ENCODE measurements at places on chromosomes 12 and 14. TPM values are rescaled to one million over a fixed set of nuclear protein-coding genes. Genes with fewer than 3 reads are reported as not detected.

- DNase-seq, result no peak
Measured at GRCh38 chr12:111584959-111585358, 14.2 kb downstream of the ATXN2 start.

The RNF212B gene
- polyA plus RNA-seq, result 0.06 TPM

DNA sequence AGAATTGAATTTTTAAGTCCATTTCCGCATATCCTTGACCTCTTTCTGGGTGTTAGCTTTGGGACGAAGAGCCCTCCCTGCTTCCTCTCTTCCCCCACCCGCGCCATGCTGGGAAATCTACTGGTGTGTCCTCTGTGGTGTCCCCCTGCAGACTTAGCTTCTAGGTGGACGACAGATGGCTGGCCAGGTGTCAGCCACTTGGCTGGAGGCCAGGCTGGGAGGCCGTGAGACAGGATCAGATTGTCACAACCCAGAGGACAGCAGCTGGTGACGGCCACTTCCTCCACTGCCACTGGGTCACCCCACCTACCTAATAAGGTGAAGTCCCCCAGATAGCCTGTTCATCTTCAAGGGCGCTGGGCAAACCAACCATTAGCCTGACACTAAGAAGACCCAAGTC, 13.3 kb upstream of the DTX1 start:
- no peak for DNase-seq

The CPM gene
- polyA plus RNA-seq, result 14.2 TPM

- no peak for DNase-seq
Measured at GRCh38 chr14:74141703-74142102, 56.9 kb downstream of the LIN52 start.

The SLC6A12 gene
- 18.2 TPM for polyA plus RNA-seq

The TAS2R20 gene
- polyA plus RNA-seq, result 0.49 TPM

The ULK1 gene
- 16.1 TPM for polyA plus RNA-seq

The KRT73 gene
- polyA plus RNA-seq, result not detected

The IKZF4 gene
- polyA plus RNA-seq, result 0.69 TPM

DNA sequence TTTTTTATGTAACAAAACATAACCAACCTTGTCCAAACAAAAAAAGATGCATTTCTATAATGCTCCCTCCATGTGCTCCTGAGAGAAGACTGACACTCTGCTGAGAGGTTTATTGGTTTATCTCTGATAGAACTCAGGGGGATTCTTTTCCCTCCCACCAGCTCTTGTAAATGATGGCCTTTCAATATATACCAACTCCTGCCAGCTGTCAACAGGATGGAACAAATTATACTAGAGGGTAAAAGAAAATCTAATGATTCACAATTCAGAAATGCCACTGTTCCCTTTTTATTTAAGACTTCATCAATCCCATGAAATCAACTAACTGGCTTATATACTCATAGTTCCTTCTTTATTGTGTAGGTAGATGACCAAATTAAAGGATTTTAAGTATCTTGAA, 25.4 kb downstream of the PSMC1 start:
- no peak for DNase-seq

DNA sequence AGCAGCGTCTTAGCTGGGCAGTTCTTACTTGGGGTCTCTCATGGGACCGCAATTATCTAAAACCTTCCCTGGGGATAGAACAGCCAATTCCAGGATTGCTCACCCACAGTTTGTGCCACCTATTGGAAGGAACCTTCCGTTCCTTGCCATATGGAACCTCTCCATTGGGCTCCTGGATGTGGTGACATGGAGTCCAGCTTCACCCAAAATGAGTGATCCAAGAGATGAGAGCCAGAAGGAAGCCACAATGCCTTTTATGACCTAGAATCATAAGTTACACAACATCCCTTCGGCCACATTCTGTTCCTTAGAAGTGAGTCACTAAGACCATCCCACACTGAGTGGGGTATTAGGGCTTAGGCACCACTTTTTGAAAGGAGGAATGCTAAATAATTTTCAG, 164.4 kb downstream of the FBXL14 start:
- no peak for DNase-seq

GRCh38 chr14:23816371-23816770, 137.2 kb upstream of the DHRS4 start:
- no peak for DNase-seq

The STAB2 gene
- polyA plus RNA-seq, result 11.5 TPM

GRCh38 chr12:111788178-111788654, 21.5 kb downstream of the ALDH2 start:
- peak; percentile 53 for DNase-seq

DNA sequence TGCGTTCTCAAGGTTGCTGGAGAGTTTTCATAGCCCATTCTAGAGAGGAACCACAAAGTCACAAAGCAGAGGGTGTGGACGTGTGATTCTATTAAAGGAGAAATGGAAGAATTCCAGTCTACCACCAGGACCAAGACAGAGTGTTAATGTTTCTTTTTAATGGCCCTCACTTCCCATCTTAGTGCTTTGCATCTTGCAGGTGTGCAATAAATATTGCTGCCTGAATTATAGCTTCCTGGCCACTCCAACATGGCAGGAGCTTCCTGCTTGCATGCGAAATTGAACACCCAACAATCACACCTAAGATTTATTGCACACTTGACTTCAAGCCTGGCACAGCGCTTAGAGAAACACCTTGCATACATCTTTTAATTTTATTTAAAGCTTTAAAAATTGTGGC, 22.4 kb upstream of the PPP1CC start:
- DNase-seq, result no peak

DNA sequence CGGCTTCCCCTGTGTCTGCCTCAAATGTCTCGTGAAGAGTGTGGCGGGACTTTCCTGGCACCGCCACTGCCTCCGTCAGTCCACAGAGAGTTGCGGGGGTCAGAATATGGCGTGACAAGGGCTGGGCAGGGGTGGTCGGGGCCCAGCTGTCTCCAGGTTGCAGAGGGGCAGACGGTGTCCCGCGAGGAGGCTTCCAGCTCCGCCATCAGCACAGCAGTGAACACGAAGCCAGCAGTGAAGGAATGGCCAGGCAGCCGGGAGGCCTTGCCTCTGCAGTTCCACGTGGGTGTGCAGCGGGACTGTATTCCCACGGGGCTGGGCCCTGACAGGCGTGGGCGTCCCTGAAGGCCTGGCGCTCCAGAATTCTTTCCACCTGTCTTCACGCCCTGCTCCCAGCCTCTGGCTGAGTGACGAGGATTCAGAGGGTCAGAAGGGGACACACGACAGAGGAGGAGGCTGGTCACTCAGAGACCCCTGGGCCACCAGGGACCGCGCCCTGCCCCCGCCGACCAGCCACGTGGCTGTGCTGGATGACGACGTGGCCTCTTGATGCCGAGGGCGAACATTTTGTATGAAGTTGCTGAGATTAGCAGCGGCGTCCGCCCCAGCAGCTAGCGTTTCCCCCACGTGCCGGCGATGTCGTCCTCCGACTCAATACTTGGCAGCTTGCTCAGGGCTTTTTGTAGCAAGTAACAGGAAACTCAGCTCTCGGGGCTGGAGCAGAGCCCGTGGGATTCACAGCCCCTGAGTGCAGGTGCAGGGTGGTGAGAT, 25.0 kb upstream of the GALNT9 start:
- DNase-seq, result no peak

- DNase-seq, result no peak
Measured at GRCh38 chr14:23076785-23077408, 18.0 kb downstream of the ACIN1 start.

DNA sequence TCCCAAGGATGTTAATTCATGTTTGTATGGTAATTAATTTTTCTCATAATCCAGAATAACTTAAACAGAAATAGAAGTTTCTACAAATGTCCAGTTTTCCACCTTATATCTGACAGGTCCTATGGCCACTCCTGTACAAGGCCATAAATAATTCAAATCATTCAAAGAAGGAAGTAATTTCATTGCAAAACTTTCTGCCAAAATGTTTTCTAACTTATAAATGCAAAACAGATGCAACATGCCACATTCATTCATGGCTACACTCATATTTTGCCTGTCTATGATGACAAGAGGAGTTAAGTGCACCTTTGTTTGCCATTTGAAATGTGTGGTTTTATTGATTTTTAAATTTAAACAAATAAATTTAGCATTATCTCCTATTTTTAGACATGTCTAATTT, 34.4 kb downstream of the ITPR2 start:
- no peak for DNase-seq

The C1QL4 gene
- not detected for polyA plus RNA-seq

The HOXC6 gene
- polyA plus RNA-seq, result not detected

GRCh38 chr14:99333214-99333613, 61.2 kb upstream of the BCL11B start:
- DNase-seq, result no peak

- DNase-seq, result no peak
Measured at GRCh38 chr14:103533999-103534575, 5.1 kb downstream of the TRMT61A start.

DNA sequence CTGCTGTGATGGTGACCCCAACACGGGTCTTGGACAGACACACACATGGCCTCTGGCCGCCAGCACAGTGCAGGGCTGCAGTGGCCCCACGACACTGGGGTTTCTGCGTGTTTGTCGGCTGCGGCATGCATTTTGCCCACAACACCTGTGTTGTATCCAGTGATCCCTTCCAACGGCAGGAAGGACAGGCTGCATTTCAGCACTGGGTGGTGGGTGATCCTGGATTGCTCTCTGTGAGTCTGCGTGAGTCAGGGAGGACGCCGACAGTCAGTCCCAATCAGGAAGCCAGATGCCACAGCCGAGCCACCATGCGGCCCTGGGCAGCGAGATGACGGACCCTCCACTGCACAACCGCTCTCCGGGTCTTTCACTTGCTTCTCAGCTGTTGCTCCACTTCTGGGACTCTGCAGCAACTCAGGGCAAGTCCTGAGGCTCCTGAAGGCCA, 20.6 kb downstream of the LRTM2 start:
- DNase-seq, result no peak

The ZC2HC1C gene
- polyA plus RNA-seq, result 3.6 TPM

GRCh38 chr12:52847335-52848102, 1.3 kb downstream of the KRT78 start:
- no peak for DNase-seq

DNA sequence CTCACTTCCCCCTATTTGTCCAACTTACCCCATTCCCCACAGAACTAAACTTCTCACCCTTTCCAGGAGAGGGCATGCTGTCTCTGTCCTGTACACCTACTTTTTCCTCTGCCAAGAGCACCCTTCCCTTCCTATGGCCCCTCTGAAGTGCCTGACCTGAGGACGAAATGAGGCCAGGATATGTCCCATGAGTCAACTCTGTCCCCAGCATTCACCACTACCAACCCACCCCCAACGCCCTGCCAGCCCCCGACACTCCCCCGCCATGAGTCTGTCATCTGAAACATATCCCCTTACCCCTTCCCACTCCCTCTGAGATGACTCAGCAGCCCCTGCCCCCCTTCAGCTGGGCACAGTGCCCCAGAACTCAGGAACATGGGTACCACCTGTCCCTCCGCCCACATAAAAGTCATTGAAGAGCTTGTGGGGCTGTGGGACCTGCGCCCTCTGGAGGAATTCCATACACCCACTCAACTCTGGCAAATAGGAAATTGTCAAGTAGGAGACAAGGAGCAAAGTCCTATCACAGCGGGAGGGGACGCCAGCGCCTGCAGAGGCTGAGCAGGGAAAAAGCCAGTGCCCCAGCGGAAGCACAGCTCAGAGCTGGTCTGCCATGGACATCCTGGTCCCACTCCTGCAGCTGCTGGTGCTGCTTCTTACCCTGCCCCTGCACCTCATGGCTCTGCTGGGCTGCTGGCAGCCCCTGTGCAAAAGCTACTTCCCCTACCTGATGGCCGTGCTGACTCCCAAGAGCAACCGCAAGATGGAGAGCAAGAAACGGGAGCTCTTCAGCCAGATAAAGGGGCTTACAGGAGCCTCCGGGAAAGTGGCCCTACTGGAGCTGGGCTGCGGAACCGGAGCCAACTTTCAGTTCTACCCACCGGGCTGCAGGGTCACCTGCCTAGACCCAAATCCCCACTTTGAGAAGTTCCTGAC, 26.3 kb downstream of the ITGA7 start:
- peak; percentile 50 for DNase-seq

The AKAP3 gene
- 0.51 TPM for polyA plus RNA-seq

DNA sequence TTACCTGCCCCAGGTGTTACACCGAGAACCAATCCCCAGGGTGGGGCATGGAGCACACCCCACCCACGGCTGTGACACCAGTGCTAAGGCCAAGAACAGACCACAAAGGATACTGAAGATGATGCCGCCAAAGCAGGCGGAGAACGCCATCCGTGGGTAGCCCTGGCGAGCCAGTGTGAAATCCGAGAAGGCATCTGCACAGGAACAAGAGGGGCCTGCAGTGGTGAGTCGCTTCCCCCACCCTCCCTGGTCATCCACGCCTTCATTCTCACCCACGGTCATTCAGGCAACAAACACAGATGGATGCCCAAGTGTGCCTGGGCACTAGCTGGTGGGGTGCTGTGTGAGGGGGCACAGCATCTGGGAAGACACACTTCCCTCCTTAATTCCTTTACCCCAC, 28.5 kb downstream of the SLC8B1 start:
- DNase-seq, result no peak

The COCH gene
- polyA plus RNA-seq, result 0.50 TPM

DNA sequence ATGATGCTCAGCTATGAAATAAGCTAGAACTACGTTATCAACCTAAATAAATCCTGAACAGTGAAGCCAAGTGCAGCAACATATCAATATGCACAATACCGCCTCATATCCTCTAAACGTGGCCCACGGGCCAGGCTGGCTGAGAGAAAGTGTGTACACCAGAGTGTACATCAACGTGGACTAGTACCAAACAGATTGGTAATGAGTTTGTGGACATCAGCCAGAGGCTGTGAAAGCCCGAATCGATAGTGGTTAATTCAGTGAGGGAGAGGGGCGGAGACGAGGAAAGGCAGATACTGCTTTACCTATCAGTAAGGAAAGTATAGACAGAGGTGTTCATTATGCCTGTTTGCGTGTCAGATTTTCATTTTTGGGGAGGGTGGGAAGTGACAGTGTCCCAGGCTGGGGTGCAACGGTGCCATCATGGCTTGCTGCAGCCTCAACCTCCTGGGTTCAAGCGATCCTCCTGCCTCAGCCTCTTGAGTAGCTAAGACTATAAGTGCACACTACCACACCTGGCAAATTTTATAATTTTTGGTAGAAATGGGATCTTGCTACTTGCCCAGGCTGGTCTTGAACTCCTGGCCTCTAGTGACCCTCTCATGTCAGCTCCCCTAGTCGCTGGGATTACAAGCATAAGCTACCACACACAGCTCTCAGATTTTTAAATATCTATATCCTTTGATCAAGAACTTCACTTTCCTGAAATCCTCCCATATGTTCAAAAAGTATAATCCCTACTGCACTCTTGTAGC, 50.1 kb downstream of the ANAPC7 start:
- DNase-seq, result no peak

The GPR84 gene
- 0.09 TPM for polyA plus RNA-seq

GRCh38 chr12:26135571-26135970, 10.7 kb upstream of the BHLHE41 start:
- no peak for DNase-seq

The NAV3 gene
- polyA plus RNA-seq, result 0.42 TPM

Data from liver (tissue), 10 donors.